ENCODE measurements at places on chromosomes 6 and 20.

GRCh38 chr6:106530502-106530901, 98.8 kb downstream of the RTN4IP1 start:
- no peak for DNase-seq

GRCh38 chr6:72031471-72031870, 145.1 kb downstream of the RIMS1 start:
- no peak for DNase-seq

DNA sequence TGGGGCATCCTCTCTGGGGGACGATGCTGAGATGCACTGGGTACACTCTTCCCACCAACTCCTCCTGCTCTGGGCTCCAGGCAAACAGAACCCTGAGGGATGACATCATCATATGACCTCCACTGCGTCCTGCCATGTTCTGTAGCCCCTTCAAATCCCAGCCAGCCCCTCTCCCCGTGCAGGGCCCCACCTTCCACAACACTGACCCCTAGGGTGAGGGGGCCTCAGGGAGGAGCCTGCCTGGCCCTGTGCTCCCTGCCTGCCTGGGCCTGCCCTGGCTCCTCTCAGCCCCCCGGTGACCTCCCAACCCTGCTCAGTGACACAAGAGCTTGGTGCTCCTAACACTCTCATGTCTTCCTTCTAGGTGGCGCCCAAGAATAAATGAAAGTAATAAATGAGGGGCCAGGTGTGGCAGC, 9.6 kb upstream of the SPDEF start:
- DNase-seq, result no peak

- DNase-seq, result no peak
These were observed 37.1 kb upstream of the MDFI start for GRCh38 chr6:41601248-41601549.

GRCh38 chr20:60172346-60172984, 214.2 kb downstream of the CDH26 start:
- no peak for DNase-seq

DNA sequence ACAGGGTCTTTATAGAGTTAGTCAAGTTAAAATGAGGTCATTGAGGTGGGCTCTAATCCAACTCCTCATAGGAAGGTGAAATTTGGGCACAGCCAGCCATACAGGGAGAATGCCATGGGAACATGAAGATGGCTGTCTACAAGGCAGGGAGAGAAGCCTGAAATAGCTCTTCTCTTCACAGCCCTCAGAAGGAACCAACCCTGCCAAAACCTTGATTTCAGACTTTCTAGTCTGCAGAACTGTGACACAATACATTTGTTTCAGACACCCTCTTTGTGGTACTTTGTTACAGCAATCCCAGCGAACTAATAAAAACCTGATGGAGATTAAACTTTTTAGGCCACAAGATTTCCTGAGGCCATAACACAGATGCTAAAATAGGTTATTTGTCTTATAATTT, 43.1 kb upstream of the HECA start:
- DNase-seq, result no peak

DNA sequence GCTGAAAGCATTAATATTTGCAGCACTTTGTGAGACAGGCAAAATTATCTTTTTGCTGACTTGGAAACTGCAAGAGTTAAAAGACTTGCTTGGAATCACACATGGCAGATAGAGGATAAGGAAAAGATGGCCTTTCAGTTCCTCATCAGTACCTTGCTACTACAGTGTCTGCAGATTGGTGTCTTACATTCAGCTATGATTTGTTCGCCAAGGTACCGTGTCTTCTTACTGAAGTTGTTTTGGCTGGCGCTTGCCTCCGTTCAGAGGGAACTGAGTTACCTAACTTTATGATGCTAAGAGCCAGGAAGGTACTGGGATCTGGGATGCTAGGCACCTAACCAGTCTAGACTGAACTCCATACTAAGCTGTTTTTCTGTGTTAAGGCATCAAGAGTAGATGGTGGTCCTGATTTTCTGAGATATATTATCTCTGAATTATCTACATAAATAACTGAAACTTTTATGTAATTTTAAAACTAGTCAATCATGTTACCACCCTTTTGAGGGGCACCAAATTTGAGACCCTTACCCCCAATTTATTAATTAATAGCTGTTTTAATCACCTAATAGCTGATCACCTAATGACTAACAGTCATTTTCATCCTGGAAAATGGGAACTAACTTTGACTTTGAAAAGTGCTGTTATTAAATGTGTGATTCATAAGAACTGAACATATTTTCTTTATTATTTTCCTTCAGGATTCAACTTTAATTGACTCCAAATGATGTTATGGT, 2.5 kb downstream of the WTAP start:
- DNase-seq, result peak; percentile 25

- DNase-seq, result no peak
These were observed 142.4 kb upstream of the C6orf118 start for GRCh38 chr6:165451838-165452237.

- no peak for DNase-seq
These were observed 95.5 kb downstream of the CEBPB start for GRCh38 chr20:50286174-50286511.

DNA sequence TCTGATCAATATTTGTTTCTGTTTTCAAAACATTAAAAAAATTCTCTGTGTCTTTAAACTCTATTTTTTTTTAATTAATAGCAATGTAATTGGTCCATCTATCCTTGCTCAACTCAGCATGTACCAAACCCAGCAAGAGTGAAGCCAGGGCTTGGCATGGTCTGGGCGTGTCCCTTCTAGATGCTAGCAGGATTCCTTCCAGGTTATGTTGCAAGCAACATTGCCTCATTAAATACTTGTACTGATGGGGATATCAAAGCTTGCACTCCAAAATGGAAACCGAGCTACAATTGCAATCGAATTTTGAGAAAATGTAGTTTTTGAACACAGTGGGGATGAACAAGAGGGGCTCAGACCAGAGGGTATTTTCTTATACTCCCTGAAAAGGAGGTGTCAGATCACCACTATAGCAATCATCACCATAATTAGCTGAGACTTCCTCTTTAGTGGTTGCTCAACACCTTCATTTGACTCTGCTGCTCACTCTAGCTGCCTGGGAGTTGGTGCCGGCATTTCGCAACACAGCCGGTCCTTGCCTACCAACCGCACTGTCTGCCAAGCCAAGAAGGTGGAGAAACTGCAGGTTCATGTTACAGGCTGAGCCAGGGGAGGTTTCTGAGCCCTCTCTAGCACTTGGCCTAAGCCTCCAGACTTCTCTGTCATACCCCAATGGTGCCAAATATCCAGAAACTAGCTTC, 67.8 kb upstream of the RALGAPA2 start:
- peak; percentile 71 for DNase-seq

GRCh38 chr6:27650620-27651370, 177.9 kb upstream of the ZNF184 start:
- DNase-seq, result peak; percentile 95

- DNase-seq, result no peak
These were observed 295.7 kb downstream of the PHACTR1 start for GRCh38 chr6:13012296-13012695.

DNA sequence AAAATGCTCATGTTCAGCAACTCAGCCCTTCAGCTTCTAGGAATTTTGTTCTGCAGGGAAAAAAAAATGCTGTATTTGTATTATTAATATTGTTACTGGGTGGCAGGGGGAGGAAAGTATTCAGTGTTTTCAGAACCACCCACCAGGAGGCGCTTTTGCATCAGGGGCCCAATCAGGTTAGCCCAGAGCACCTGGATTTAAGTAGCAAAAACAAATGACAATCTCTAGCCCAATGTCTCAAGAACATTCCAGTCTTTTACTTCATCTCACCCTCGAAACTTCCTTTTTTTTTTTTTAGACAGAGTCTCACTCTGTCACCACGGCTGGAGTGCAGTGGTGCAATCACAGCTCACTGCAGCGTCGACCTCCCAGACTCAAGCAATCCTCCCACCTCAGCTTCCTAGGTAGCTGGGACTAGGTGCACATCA, 635 bp upstream of the C20orf203 start:
- DNase-seq, result peak; percentile 61

DNA sequence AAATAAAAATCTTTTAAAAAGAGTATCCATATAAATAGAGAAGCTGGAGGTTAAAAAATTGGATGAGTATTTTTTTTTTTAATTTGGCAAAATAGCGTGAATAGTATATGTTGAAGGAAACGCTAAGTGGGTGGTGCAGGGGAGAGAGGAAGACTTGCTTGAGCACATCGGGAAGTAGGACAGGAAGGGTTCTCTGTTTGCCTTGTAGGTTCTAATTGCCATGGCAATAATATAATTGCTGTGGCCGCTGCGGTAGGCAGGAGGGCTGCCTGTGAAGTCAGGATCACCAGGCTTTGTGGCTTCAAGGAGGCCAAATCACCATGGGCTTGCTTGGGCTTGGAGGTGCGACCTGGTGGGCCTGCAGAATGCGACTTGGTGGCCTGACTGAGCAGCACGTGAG, 35.1 kb downstream of the IGF2R start:
- no peak for DNase-seq

GRCh38 chr20:40880063-40880728, 148.4 kb upstream of the TOP1 start:
- DNase-seq, result no peak

DNA sequence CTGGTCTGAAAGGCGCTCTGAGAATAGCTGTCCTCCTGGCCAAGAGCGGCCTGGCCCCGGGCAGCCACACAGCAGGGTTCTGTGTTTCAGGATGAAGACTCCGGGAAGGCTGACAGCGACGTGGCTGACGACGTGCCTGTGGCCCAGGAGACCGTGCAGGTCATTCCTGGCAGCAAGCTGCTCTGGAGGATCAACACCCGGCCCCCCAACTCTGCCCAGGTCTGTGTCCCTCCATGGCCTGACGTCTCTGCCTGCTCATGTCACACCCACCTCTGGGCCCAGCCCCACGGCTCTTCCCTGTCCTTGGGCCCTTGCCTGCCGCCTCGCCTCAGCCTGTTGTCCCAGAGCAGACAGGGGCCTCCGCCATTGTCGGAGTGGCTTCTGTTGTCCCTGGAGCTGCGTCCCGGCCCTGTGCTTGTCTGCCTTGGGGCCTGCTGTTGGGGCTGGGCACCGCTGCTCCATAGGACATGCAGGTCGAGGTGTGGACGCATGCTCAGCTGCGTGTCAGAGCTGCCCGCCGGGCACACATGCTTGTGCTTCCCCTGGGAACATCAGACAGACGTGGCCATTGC, 16.2 kb upstream of the ADRM1 start:
- no peak for DNase-seq

- DNase-seq, result no peak
These were observed 57.8 kb downstream of the FOXA2 start for GRCh38 chr20:22526512-22527012.

DNA sequence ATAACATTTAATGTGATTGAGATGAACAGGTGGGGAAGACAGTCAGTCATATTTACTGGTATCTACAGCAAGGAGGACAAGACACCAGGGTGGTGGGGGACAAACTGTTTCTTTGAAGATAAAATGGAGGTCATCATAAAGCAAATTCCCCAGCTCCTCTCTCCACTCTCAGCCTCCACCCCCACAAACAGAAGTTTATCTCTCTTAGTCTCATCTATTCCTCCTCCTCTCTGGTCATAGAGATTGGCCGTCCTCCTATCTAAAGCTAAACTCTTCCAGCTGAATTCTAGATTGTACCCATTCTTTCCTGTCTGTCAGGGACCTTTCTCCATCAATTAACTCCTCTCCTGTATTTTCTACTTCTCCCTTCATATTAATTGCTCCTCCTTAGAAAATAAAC, 71.1 kb downstream of the KIF6 start:
- no peak for DNase-seq

DNA sequence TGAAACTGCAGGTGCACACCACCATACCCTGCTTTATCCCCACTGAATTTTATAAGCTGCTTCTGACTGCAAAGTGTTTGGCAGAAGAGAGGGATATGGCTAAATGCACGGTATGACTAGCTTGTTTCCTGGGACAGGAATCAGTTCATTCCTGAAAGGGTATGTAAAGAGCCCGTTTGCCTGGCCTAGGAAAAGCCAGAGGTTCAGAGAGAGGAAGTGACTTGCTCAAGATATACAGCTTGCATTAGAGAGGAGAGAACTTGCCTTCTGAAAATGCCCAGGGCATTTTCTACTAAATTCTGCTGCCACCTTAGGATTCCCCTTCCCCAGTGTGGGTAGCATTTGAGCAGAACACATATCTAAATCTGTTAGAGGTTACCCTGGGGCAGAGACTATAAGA, 683 bp upstream of the GCNT2 start:
- DNase-seq, result peak; percentile 61

DNA sequence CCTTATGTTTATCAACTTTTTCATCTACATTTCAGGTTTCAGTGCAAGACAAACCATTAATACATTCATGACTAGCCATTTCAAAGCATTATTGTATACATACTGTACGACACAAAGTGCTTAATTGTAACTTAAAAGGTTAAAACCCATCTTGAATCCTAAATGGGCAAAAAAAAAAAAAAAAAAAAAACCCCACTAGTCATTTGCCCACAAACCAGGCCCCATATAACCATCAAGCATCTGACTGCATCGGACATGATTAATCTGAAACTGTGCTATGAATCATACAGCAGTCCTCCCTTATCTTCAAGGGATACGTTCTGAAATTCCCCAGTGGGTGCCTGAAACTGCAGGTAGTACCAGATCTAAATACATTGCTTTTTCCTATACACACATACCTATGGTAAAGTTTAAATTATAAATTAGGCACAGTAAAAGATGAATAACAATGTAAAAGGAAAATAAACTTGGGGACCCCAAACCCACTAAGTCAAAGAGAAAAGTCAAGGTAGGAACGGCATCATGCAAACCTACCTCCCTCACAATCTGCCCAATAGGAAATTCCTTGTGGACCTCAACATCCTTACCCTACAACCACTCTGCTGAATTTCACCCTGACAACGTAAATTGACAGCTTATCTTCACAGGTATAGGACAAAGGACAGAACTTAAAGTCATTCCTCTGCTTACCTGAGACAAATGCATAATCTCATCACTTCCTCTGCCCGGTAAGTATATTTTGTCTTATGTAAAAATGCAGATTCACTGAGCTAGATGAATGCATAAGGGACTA, 14.3 kb downstream of the B4GALT5 start:
- DNase-seq, result no peak

- peak; percentile 40 for DNase-seq
These were observed at the start of gene PRR18 for GRCh38 chr6:166308033-166308768. PRR18 (minus strand) TSS chr6:166308392; CDS start chr6:166308142, 250 bp downstream.

GRCh38 chr6:146581968-146582367, 16.8 kb upstream of the ADGB start:
- DNase-seq, result no peak
